ENCODE measurements at places on chromosomes 5 and 9.

DNA sequence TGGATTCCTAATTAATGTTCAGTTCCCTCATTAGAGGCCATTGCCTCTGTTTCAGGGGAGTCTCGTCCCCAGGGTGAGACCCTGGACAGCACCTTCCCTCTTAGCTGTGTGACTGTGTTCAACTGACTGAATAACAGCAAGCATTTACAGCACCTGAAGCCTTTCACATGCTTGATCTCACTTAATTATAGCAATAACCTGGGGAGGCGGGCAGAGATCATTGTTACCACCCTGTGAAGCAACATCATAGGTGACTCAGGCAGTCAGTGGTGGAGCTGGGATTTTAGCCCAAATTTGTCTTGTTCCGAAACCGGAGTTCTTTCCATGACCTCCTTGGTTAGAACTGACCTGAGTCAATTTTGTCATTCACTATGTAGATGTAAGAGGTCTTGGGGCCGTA is 105.2 kb upstream of the RAD23B start:
- DNase-seq: no peak

DNA sequence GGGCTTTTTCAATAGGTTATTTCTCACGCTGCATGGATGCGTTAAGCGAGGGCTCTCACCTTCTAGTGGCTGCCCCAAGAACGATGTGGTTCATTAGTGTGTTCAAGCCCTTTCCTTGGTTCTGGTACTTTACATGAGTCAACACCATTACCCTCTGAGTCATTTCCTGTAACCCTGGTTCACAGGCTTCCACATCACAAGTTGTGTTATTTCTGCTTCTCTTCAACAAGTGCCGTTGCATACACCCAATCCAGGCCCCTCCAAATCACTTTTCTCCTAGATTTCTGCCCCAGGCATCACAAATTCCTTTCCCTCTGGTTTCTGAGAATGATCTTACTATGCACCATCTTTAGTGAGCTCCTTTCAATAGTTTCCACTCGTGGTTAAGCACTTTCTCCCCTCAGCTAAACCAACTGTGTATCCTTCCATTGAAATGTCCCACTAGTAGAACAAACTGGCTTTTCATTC is 69.5 kb upstream of the RAD23B start:
- no peak for DNase-seq

GRCh38 chr5:74624501-74624900 is 16.0 kb downstream of the ENC1 start:
- DNase-seq: no peak

- no peak for DNase-seq
Observed at GRCh38 chr5:155148694-155149093, 135.1 kb downstream of the KIF4B start.

GRCh38 chr5:5533927-5534326 is 111.5 kb downstream of the ICE1 start:
- DNase-seq: no peak

- no peak for DNase-seq
Observed at GRCh38 chr9:124818431-124819281, 34.6 kb upstream of the WDR38 start.

GRCh38 chr9:72648324-72649126 is 127.1 kb downstream of the TMC1 start:
- no peak for DNase-seq

DNA sequence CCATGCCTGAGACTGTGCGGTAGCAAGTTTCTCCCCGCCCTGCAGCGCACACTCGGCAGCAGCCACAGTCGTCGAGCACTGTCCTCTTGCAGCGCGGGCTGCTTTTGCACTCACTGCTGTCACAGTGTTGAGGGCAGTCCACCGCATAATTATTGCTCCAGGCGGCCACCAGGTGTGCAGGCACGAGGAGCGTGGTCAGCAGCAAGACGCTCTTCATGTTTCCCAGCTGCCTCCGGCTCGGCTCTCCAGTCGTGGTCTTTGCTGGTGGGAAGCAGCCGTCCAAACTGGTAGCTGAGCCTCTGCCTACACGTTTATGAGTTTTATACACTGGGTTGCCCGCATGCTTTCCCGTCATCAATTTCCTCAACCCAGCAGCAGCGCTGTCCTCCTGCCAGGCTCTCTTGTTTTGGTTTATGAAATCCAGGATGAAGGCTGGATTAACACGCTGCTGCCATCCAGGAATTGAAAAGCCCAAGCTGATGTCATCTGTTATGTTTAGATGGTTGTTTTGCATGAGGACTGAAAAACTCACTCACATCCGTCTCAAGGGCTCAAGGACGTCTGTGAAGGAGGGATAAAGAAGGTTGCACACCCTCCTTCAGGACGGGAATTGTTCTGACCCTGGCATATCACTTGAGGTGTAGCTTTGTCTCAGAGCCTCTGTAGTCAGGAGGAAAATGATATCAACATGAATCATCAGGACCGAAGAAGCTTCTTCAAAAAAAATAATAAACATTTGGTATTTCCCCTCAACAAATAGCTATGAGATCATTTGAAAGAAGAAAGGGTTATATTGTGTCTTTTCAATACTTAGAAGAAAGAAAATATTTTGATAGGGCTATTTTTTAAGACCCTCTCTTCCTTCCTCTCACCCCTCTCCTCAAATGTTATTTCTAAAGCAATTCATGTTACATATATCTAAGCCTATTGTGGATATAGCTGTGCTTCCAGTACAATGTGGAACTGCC is at the start of gene ESM1:
Gene ESM1 (minus strand): TSS at position 293 of the 968 bp plus-strand sequence. CDS start 76 bp downstream, at position 217.
- no peak for DNase-seq

GRCh38 chr9:132507670-132508469 is 74.5 kb upstream of the BARHL1 start:
- DNase-seq: peak; percentile 53

DNA sequence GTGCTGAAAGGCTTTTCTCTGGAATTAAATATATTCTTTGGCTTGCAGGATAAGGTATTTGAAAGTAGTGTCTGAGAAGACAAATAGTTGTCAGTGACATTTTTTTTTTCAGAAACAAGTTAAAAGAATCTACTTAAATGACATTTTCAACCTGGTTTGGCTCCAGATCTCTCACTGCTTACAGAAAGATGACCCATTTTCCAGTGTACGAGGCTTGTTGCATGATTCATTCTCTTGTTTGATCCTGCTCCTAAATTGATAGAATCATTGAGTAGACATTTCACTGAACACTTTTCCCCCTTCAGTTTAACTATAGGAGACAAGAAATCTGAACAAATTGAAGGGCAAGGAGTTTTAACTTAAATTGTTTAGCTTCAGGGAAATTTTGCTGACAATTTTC is 546.1 kb downstream of the ZNF608 start:
- DNase-seq: no peak

- no peak for DNase-seq
Observed at GRCh38 chr5:122501089-122501435, 189.0 kb downstream of the SNCAIP start.

DNA sequence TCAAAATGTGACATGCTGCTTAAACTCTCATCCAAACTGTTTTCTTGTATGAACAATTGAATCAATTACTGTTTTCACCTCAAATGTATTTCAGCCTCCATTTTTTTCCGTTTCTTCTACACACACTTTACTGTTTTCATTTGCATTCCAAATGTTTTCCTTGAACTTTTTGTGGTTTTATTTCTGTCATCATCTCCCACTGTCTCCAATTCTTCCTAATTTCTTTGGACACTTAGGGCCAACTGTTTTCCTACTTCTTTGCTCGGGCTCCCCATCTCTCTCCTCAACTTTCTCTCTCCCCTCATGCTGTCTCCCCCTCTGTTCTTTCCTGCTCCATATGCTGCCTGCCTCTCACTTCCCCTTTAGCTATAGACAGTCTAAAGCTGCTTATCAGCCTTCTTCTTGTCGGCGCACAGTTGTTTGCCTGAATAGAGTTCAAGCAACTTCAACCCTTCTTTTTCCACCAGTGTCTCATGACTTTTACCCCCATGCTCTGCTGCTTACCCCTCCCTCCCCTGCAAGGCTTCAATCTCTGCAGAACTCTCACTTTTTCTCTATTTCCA is 443.4 kb downstream of the DTWD2 start:
- DNase-seq: no peak

DNA sequence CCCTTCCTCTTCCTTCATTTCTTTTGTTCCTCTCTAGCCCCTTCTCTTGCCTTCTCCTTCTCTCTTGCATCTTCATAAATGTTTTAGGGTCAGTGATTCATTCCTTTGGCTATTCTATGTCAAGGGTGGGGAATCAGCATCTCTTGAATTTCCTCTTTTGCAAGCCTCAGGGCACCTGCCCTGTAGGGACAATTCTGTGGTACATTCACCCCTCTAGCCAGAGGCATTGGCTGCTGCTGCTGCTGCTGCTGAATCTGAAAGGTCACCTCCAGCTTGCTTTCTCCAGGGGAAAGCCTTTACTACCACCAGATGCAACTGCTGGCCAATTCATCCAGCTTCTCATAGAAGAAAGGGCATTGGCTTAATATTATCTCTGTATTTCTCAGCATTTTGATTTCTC is 87.3 kb downstream of the INSYN2B start:
- no peak for DNase-seq

GRCh38 chr9:89529243-89530035 is 31.5 kb upstream of the SEMA4D start:
- no peak for DNase-seq

- no peak for DNase-seq
Observed at GRCh38 chr5:64766941-64767340, 1.6 kb downstream of the SREK1IP1 start.

Data from activated CD4-positive, alpha-beta T cell treated with anti-CD3 and anti-CD28 coated beads, Interleukin-2, amount 50 U/mL, for 4 hours (primary cell).